ENCODE measurements at places on chromosomes 12 and 14.

DNA sequence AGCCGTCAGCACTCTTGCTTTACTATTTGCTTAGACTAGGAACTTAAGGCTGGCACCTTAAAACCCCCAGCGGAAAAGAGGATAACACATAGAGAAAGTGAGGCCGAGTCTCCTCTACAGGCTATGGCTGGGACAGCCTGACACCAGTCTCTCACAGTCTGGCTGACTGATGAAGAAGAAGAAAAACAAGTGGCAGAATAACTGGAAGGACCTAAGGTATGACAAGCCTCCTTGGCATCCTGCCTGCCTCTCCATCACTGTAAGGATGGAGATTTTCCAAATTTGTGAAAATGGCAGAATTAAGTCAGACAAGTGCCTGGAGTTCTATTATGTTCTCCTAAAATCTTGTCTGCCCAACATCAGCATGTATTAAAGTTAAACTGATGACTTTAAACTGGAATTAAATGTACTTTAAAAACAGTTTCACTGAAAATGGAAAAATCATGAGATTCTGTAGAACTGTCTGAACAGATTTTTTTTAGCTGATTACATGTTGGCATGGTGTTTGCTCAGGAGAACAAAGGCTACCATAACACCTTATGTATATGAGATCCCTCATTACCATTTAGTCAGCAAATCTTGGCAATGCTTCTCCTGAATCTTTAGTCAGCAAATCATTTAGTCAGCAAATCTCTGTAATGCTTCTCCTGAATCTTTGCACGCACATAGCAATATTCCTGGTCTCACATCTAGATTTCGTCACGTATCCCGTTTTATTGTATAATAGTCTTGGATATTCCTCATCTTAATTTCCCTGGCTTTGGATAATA, 140.3 kb upstream of the AEBP2 start:
- DNase-seq: no peak

- no peak for DNase-seq
Measured at GRCh38 chr12:26172539-26172938, 22.8 kb upstream of the SSPN start.

DNA sequence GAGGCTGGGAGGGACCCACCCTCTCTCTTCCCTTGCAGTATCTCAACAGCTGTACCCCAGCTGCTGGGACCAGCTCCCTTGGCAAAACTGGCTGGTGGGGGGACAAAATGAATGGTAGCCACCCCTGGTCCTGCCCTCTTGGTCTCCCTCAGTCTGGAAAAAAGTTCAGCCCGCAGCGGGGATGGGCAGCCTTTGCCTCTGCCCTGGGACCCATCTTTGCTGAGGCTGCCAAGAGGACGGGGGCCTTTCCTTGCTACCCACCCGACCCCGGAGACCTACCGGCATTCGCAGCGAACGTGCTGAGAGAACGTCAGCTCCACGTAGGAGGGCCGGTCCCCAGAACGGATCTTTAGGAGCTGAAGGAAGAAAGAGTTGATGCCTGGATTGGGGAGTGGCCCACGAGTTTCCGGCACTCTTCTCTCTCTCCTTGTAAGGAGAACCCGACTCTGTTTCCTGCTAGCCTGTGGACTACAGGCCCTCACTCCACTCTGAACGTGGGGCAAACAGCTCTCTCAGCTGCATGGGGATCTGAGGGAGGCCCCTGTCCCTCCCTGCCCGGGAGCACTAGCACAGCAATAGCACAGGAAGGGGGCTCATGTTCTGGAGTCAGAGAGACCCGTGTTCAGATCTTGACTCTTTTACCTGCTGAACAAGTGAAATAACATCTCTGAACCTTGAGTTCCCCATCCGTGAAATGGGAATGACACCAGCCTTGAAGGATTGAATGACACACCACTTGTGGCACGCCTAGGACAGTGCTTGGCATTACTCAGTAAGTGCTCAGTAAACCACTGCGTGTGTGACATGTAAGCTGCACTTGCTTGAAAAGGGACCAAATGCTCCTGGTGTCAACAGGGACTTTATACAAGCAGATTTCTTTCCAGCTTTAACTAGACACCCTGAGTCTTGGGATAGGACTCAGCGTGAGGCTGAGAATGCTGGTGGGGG, 6.9 kb downstream of the PGF start:
- DNase-seq: no peak

DNA sequence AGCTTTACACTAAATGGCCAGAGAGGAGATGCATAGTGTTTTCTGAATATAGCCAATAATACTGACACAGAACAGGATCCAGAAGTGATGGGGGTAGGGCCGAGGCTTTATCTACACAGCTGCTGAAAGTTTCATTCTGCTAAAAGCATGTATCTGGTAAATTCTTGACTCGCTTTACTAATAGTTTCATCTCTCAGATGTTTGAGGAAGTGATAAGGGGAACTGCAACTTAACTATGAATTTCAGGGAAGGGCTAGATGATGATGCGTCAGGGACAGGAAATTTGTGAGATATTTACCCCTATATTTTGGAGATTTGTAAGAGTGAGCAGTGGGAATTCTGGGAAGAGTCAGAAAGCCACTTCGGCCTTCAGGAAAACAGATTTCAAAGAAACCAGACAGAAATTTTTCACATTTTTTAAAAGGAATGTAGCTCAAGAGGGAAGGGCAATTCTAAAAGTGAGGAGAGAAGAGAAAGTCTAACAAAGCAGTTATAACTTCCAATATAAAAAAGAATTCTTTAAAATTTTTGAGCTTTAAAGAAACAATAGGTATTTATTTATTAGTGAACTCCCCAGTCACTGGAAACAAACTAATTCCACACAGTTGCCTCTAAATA, 243.1 kb downstream of the BCAT1 start:
- no peak for DNase-seq

- DNase-seq: no peak
Measured at GRCh38 chr14:71166180-71166837, 259.1 kb downstream of the PCNX1 start.

DNA sequence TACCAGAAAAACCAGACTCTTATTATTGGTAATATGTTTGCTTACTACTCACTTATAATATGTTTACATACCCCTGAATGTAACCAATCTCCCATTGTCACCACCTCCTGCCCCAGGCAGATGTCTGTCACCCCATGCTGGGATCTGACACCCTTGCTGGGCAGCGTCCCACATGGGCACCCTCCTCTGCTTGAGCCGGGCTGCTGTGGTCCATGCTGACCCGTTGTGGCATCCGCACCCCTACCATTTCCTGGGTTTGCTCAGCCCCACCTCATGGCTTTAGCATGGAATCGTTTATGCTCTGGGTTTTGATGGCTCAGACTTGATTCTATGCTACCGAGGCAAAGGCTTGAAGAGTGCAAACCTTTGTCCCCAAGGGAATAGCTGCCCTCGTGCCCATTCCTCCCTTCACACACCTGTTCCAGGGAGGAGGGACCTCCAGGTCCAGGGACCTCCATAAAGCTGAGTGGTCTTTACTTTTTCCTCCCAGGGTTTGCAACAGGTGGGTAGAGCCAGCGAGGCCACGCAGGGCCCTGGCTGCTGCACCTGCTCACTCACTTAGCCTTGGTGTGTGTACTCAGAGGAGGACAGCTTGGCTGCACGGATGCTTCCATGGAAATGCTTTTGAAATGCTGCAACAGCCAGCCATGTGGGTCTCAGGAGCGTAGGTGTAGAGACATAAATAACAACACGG, 68.7 kb downstream of the PRMT8 start:
- peak; percentile 36 for DNase-seq

DNA sequence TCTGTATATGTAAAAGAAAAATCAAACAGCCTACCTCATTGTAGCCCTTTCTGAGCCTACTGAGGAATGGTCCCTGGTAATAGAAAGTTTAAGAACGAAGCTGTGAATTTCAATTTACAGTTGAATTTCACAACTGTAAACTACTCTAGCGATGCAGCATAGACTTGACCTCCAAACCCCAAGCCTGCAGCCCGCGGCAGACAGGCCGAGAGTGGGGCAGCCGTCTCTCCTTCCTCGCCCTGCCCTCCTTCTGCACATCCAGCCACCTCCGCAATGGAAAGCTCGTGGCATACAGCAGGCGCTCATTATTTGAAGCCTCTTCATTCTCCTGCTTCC, 15.3 kb downstream of the RNASE2 start:
- no peak for DNase-seq

All from NCI-H748 treated with DMSO at 0.1 percent for 48 hours (cell line).